Hematopoietic multipotent progenitor cell treated with erythropoietin and hydrocortisone succinate and interleukin-3 and kit ligand, for 4 days (in vitro differentiated cells): ENCODE measurements at places on chromosomes 5 and 9.

- no peak for DNase-seq
These were observed 3.5 kb downstream of the PHF19 start for GRCh38 chr9:120873512-120873911.

DNA sequence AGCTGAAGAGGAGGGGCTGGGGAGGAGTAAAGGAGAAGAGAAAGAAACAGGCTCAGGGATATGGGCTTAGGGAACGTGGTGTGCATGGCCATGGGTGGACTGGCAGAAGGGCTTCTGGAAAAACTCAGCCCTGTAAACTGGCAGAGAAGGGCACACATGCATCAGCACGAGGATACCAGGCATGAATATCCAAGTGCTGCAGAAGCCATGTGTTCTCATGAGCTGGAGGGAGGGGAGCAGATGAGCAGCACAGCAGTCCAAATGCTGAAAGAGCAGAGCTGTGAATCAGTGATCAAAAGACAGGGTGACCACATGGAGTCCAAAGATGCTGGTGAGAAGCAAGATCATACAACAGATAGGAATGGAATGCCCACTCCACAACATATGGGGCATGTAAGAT is 72.3 kb downstream of the SEMA5A start:
- no peak for DNase-seq

DNA sequence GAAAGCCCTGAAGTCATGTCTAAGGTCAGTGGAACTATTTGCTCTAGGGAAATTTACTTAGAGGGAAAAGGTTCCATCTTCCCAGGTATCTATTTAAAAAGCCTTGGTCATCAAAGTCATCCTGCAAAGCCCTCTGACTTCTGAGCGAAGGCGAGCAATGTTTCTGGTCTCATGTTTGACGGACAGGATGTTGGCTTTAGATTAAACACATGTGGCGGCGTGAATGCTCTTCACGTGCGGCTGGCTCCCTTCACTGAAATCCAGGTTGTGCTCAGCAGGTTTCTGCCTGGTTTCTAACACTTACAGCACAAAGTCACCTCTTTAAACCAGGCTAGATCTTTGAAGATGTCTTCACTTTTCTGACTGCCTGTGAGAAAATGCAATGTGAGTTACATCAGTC is 5.7 kb upstream of the ZBTB34 start:
- no peak for DNase-seq

GRCh38 chr5:109805472-109805871 is 115.7 kb downstream of the MAN2A1 start:
- DNase-seq: no peak

DNA sequence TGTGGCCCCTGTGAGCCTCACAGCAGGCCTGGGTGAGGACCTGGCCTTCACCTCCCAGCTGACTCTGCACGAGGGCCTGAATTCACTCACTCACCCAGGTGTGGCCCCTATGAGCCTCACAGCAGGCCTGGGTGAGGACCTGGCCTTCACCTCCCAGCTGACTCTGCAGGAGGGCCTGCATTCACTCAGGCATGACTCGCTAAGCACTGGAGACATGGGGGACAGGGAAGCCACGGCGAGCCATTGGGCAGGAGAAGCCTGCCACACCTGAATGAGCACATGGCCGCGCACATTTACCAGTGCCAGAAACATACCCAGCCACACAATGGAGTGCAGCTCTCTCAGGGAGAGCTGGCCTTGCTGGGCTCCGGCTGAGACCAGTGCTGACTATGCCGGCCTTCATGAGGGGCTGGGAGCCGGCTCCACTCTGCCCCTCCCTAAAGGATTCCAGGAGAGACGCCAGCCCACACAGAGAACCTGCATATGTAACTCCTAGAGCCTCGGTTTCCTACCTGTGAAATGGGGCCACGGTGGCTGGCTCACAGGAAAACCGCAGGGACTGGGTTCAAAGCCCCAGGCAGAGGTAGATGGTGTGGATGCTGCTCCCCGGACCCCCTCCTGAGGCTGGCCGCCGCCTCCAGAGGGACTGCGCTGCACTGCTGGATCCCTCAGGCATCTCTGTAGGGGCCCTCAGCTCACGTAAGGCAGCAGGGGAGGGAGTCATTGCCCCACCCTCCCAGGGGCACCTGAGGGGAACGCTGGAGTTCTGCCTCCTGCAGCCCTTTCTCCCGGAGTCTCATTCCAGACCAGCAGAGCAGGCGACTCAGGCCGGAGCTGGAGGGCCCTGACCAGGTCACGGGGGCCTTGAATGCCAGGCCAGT is 7.2 kb downstream of the ADAMTS2 start:
- DNase-seq: no peak

DNA sequence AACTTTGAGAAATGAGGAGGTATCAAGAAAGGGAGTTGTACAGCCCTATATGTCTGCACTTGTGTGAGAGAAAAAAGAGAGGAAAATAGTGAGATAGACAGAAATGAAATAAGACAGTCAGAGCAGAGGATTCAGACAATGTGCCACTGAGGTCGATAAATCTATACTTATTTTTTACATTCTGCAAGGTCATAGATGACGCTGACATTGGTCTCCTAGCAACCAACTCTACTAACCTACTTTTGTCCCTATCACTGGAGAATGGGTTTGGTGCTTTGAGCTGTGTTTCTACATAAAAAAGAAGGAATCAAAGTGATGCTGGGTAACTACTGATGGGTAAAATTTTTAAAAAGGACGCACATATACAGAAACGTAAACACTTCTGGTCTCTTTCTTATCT is 573.3 kb upstream of the RORB start:
- DNase-seq: no peak

- DNase-seq: no peak
These were observed 13.1 kb downstream of the NDUFAF2 start for GRCh38 chr5:60958088-60958487.

DNA sequence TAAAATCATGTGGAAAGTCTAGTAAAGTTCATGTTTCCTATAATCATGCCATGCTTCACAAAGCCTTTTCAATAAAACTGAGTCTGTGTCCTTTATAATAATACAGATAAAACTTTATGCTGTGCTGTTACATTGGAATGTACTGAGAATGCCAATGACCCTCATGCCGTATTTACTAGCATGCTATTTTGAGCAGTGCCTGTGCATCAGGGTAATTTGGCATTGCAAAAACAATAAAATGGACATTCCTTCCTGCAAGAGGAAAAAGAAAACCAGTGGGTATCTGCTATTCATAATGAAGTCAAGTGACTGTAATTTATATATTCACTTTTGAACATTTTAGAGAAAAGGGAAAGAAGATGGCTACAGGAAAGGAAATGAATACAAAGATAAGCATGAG is 159.0 kb downstream of the PBX3 start:
- no peak for DNase-seq

DNA sequence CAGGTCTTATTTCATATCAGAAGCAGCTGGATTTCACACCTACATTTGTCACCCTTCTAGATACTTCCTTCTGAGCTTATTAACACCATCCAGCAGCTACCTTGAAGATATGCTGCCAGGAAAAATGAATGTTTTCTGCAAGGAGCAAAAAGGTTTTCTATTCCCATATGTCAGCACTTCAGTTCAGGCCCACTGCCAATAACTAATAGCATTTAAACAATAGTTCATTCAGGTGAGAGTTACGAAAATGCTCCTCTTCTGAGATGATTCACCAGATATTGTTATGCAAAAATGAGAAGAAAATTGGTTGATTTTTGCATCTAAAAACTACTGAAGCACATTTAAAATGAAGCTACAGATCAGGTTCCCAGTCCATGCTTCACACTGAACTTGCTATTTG is 56.4 kb upstream of the ISL1 start:
- DNase-seq: no peak

DNA sequence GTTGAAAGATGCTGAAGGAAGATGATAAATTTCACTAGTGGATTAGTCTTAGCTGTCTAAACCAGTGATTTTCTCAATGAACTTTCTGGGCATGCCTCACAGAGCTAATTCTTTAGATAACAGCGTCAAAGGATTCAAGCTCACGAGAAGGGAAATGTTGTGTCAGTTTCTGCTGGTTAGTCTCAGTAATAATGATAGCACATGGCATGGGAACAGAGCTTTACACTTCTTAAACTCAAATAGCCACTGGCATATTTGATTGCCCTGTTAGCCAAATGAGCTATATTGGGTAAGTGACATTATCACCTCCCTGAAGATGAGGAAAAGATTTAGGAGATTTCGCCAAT is 139.3 kb upstream of the NR3C1 start:
- no peak for DNase-seq

- no peak for DNase-seq
These were observed 140.5 kb downstream of the SNX18 start for GRCh38 chr5:54658010-54658409.

DNA sequence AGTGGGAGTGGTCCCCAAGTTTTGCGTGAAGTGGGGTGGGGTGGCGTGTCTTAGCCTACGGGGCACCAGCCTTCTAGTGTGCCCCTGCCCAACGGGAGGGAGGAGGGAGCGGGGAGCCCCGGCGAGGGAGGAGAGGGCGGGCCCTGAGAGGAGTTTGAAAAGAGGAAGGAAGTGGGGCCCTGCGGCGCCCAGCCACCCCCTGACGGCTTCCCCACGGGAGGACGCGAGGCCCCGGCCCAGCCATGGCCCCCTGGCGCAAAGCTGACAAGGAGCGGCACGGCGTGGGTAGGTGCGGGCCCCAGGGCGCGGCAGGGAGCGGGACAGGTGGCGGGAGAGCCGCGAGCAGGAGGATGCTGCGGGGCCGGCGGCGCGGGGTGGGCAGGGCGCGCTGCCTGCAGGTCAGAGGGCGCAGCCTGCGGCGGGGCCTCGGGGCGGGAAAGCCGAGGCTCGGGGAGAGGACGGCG is at the start of gene DOCK2:
DOCK2 (plus strand) TSS at position 191 of the 464 bp plus-strand sequence; CDS start at position 243, 52 bp downstream.
- peak; percentile 95 for DNase-seq

GRCh38 chr9:122883125-122883524 is 22.0 kb downstream of the RC3H2 start:
- peak; percentile 32 for DNase-seq

- DNase-seq: no peak
These were observed 81.6 kb upstream of the MPDZ start for GRCh38 chr9:13361076-13361475.

- DNase-seq: no peak
These were observed 24.3 kb downstream of the ISOC1 start for GRCh38 chr5:129118826-129119225.

- DNase-seq: no peak
These were observed 22.6 kb downstream of the CDH9 start for GRCh38 chr5:27015758-27016157.

GRCh38 chr9:76465442-76466298 is 6.7 kb downstream of the GCNT1 start:
- DNase-seq: no peak

DNA sequence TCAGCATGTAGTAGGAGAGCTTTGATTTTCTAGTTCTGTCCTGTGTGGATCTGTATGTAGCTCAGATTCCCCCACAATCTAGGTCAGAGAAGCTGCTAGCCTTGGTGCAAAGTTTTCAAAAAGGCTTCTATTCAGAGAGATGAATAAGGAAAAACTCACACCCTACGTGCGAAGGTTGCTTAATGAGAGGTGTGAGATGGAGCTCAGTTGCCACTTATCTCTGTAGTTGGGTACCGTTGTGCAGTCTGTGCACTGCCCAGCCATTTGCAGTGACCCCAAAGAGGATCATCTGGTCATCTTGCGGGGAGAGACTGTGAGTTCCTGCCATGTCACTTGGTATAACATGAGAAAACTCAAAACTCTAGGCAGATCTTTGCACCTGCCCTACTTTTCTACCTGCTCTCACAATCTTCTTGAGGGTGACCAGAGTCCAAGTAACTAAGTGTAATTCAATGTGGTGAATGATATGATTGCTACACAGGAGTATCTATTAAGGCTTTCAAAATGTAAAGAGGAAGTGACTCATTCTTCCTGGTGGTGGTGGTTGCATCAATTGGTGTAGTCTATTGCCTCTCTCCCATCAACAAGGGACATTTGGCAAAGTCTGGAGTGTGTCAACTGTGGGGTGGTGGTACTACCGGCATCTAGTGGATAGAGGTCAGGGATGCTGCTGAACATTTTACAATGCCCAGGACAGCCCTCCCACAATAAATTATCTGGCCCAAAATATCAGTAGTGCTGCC is 65.2 kb downstream of the TMC1 start:
- peak; percentile 83 for DNase-seq

GRCh38 chr5:83518319-83519061 is 46.9 kb downstream of the VCAN start:
- no peak for DNase-seq

DNA sequence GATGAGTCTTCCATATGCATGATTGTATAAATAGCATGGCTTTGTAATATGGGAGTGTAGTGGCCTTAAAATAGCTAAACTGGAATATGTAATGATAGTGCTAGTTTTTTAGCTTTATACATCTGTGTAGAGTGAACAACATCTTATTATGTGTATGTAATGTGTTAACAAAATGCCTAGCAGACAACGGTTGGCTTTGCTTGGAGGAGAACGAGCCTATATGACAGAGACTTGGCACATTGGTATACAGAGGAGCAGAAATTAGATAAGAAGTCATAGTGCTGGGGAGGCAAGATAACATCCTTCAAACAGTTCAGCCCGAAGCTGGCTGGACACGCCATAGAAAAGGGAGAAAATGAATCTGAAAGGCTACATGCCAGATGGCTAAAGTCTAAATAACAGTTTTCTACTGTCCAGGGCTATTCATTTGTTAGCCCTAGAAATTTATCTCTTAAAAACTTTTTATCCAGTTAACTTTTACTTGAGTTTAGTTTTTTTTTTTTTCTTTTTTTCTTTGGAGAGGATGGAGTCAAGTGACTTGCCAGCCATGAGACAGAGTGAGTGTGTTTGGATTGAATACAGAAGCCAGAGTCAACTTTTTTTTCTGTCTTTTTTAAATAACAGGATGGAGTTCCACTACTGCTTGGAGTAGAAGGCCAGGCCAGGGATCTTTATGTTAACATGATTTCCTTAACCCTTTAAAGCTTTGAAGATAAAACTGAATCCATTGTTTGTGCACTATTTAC is 214.4 kb upstream of the ACTBL2 start:
- DNase-seq: peak; percentile 56

GRCh38 chr9:71744754-71745521 is 23.4 kb downstream of the CEMIP2 start:
- no peak for DNase-seq

GRCh38 chr5:31464081-31464480 is 67.8 kb downstream of the DROSHA start:
- DNase-seq: no peak

DNA sequence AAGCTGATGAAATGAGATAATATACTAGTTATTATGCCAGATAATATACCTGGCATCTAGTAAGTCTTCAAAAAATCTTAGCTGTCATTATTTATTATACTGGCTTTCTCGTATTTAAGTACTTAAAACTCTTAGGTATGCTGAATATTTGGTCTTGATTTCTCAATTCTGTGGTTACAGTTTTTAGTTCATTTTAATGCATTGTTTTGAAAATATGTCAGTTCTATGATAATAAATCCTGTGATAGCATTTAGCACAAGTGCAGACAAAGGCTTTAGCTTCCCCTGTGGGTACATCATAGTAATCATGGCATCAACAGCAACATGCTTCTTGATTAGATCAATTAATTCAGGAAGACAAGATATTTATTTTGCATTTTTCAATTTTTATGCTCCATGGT is 133.0 kb downstream of the SMC2 start:
- DNase-seq: no peak

DNA sequence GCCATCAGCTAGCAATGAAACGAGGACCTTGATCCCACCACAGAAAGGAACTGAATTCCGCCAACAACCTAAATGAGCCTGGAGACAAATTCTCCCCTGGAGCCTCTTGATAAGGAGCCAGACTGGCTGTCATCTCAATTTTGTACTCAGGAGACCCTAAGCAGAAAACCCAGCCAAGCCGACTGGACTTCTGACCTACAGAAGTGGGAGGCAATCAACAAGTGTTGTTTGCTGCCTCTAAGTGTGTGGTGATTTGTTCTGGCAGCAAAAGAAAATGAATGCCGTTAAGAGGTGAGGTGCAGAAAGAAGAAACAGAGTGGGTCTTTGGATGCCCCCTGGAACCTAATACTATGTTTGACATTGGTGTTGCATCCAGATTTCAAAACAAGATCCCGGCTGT is 72.7 kb upstream of the SPATA31E1 start:
- DNase-seq: no peak
